DMS79 treated with DMSO at 0.1 percent for 48 hours (cell line): ENCODE measurements at places on chromosomes 6 and 20.

GRCh38 chr20:11245431-11245830 lies 571.6 kb upstream of the JAG1 start:
- DNase-seq, result no peak

DNA sequence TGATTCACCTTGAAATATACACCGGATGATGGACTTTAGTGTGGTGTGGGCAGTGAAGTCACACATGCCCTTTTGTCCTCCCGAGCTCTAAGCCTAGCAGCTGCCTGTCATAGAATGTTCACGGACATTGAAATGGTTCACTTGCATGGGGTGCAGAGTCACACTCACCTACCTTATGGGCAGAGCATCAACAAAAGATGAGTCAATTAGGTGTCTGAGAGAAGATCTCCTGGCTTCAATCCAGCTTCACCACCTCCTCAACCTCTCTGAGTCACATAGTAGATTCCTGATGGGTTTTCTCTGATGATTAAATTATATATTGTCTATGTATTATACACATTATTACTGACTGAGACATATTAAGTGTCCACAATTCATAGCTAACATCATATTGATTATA lies 48.1 kb upstream of the HLA-E start:
- no peak for DNase-seq

DNA sequence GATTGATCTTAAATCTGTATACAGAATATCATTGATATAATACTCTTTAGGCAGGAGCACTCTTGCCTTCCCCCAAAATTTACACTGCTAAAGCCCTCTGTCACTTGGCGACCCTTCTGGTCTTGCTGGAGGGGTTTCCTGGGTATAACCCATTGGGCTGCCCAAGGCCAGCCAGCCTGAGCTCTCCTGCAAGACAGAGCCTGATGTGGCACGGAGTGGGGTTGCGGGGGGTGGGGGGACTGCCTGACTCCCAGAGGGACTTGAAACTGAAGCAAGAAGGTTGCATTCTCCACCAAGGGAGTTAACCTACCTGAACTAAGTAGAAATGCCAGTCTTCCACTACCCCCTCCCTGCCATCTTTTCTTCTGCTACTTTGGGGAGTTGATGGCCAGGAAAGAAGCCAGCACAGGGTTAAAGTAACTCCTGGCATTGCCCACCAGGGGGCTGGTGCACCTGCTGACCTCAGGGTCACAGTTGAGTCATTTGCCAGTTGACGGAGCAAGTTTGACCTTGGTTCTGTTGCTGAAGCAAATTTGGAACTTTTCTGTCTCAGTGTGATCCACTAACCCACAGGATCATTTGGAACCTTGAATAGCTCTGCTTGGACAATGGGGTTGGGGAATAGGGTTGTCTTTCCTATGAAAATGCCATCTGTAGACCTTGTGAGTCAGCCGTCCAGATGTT lies 79.4 kb downstream of the ASXL1 start:
- no peak for DNase-seq

DNA sequence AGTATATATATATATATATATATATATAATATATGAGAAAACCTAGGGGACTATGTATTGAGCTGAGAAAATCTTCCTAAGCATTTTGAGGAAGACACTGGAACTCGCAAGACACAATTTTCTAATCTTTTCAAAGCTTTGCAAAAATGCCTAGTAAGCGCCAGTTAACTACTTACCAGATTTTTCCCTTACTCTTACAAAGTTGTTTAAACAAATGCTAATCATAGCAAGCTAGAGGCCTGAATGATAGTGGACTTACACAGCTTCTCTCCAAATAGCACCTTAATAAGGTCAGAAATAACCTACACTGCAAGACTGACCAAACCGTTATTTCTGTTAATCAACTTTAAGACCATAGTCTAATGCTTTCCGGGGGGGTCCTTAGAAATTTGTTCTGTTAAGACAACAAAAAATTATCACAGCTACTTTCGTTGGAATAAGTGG lies 56.1 kb upstream of the HFE start:
- no peak for DNase-seq

DNA sequence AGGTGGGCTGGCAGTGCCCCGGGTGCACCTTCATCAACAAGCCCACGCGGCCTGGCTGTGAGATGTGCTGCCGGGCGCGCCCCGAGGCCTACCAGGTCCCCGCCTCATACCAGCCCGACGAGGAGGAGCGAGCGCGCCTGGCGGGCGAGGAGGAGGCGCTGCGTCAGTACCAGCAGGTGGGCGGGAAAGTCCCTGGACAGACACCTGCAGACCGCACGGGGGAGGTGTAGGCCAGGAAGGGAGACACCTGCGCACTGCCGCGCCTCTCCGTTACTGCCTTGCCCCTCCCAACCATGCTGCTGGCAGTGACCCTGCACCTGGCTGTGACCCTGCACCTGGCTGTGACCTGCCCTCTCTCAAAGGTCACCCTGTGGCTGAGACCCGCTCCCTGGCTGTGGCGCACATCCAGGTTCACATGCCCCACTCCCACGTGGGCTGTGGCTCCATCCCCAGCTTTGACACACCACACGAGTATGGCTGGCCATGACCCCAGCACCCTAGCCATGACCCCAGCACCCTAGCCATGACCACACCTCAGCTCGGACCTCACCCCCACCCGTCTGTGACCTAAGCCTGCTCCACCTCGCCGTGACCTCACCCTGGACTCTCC lies 11.6 kb downstream of the RBCK1 start:
- no peak for DNase-seq

GRCh38 chr20:35179292-35180212 lies 7.7 kb downstream of the PROCR start:
- no peak for DNase-seq
